Stimulated activated CD4-positive, alpha-beta T cell treated with anti-CD3 and anti-CD28 coated beads, Interleukin-2, amount 100 ng/mL, for 4 hours (primary cell): ENCODE measurements at places on chromosomes 2 and 18.

- no peak for DNase-seq
These were observed 35.7 kb upstream of the ACTR3 start for GRCh38 chr2:113854208-113854607.

DNA sequence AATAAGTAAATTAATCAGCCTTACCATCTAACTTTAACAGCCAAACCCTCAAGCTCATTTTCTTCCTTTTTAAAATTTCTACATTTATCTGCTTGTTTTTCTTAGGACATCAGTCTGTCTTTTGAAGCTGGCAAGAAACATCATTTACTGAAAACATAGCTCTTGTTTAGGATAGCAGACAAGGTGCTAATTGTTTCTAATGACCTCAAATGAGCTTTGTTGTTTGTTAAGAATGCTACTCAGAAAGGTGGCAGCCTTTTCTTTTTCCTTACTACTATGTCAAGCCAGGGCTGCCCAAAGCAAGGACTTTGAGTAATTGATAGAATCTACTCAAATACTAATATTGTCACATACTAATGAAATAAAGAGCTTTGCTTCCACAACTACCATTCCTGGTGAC is 171.8 kb downstream of the LRP1B start:
- no peak for DNase-seq

DNA sequence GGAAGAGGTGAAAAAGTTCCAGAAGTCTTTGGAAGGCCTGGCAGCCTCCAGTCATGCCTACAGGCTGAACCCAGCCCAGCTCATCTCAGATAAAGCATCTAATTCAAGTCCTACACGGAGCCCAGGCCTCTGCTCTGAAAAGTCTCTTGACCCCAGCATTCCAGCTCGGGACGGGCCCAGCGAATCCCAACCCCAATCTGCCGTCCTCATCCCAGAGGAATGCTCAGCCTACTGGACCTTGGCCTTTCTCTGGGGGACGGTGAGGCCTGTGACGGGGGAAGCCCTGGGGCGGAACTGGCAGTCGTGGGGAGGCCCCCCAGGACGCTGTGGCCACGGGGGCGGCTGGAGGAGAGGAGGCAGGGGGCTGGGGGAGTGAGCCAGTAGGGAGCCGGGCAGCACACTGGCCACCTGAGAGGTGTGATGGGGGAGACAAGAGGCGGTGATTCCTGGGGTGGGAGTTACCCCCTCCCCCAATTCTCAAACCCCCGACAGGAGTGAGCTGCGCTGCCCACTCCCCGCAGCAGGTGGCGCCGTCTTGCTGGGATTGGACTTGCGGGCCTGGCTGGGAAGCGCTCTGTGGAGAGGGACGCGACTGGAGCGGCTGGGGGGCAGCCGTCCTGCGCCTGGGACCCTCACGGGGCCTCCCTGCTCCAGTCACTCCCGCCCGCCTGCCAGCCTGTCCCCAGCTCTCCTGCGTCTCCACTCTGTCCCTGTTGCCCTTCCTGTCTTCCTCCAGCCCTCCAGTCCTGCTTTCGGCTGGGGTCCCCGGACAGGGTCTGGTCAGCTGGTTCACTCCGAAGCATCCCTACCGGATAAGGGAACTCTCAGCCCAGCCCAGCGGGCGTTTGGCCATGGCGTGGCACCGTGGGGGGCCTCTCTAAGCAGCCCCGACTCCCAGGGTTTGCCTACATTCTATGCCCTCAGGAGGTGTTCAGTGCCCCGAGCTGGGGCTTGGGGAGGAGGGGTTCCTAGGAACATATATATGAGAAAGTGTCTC is 182.6 kb upstream of the HAAO start:
- peak; percentile 22 for DNase-seq

DNA sequence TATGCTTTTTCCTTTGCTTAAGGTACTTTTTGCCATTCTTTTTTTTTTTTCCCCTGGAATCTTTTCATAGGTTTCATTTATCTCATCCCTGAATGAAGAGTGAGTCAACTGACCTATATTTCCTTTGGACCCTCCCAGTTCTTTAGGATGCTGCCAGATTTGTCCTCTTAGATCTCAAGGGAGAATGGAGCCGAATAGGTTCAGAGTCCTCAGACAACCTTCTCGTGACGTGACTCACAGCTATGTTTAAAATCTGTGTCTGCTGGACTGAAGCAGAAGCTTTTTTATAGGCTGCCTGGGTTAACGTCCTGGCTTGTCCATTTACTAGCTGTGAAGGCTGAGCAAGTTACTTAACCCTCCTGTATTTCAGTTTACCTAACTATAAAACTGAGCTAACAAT is 358.6 kb downstream of the DLGAP1 start:
- DNase-seq: no peak

DNA sequence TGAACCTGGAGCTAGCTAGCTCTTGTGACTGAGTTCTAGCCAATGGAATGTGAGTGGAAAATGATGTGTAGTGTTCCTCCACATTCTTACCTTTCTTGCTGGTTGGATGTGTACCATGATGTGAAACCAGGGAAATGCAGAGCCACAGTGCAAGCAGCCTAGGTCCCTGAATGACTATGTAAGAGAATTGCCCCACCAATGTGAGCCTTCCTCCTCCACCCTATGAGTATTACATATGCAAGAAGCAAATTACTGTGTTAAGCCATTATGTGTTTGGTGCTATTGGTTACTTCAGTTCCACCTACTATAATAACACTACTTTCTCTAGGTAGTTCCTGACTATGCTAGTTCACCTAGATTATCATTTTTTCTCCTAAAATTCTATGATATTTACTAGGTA is 39.6 kb downstream of the LCLAT1 start:
- no peak for DNase-seq

DNA sequence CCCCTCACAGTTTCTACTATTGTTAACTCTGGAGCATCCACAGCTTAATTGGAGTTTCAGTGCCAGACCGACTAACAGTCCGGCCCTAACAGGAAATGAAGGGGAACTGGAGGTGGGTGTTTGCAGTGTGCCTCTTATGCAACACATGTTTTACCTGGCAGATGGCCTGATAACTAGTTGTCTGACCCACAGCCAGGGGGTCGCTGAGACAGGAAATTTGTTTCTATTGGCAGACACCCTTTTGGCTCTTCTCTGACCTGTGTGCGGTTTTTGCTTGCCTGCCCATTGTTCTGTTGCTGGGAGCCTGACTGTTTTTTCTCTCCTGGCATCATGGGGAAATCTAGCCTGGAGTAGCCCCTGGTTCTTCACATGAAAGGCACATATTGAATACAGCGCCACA is 1329.8 kb downstream of the DSC3 start:
- no peak for DNase-seq

GRCh38 chr18:3966642-3967358 is 488.3 kb downstream of the DLGAP1 start:
- no peak for DNase-seq
